T-helper 1 cell treated with Interleukin-12 subunit alpha and Interleukin-12 subunit beta and Interleukin-4 antibody, amounts not matched to agents 30 ng/mL and 1 ng/mL, for 36 hours (primary cell): ENCODE measurements at places on chromosomes 3 and 15. TPM values are rescaled to one million over a fixed set of nuclear protein-coding genes. Genes with fewer than 3 reads are reported as not detected.

The COL6A5 gene
- 0.05 and 0.15 TPM in 2 replicates for total RNA-seq

The EOMES gene
- 18.6 and 19.0 TPM in 2 replicates for total RNA-seq

The RAD18 gene
- total RNA-seq: 33.1 and 35.8 TPM in 2 replicates

The ABI3BP gene
- not detected in 2 replicates for total RNA-seq

The TCF12 gene
- total RNA-seq: 82.7 and 86.2 TPM in 2 replicates

The KBTBD13 gene
- not detected in 2 replicates for total RNA-seq

The TEX55 gene
- total RNA-seq: not detected in 2 replicates

The GPR87 gene
- 0.22 and 0.42 TPM in 2 replicates for total RNA-seq

The TMEM207 gene
- total RNA-seq: not detected in 2 replicates

The CCDC12 gene
- 62.3 and 62.5 TPM in 2 replicates for total RNA-seq
